ENCODE measurements at places on chromosomes 1 and 21.

- no peak for DNase-seq
Measured at GRCh38 chr1:41149570-41149969, 92.5 kb downstream of the SCMH1 start.

DNA sequence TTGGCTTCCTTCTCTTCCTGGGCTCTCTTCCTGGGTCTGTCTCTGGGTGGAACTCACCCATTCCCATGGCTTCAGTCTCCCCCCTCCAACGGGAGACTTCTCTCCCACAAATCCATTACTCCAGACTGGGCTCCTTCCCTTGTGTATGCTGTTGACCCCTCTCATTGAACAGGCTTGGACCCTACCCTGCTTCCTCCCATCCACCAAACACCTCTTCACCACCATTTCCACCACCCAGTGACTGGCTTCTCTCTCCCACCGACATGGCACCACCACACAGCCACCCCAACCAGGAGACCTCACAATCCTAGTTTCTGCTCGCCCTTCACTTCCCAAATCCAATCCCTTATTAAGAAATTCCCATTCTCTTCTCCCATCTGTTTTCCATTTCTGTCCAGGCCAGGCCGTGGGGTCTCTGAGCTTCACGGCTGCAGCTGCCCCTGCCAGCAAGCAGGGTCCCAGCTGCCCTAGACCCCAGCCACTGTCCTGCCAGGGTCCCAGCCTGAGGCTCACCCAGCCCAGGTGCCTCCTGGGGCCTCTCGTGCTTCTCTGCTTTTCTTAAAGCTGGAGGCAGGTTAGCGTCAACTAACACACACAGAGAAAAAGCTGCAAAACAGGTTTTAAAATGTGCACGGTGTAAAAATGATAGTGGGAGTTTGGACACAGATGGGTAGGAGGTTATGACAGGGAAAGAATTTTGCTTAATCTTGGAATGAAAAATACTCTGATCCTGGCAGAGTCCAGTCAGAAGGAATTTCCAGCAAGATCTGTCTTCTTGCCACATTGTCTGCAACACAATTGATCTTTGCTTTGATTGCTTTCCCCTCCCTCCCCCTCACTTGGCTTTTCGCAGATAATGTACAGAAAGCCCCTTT, 383.8 kb upstream of the VAMP3 start:
- no peak for DNase-seq

DNA sequence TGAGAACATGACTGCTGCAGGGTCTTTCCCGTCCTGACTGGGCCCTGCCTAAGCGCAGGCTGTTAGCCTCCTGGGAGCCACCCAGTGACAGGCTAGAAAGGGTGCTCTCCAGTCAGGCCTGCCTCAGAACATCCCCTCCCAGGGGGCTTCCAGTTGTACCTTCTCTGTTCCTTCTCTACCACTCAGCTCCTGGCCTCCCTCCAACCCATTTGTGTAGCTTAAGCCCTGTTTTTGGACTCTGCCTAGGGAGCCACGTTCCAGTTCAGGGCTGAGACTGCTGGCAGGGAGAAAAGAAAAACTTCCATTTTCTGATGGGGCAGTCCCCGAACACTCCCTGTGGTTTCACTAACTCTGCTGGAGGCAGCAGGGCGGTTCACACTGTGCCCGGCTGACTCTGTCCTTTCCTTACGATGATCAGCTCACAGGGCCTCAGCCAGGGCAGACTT, 15.3 kb upstream of the POU3F1 start:
- DNase-seq, result peak; percentile 37

DNA sequence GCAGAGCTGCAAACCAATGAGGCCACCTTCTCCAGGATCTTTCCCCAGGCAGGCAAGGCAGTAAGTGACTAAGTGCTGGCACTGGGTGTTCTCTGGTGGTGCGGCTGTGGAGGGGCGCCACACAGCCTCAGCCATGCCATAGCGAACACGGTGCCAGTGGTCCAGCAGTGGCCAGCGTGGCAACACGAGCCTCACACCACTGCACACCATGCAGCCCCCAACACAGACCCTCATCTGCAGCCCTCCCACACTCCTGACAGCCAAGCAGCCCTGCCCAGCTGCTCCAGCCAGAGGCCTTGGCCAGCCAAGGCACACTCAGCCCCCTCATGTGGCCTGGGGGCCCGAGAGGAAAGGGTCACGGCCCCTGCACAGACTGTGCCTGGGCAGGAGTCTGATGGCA, 3.0 kb downstream of the INTS11 start:
- no peak for DNase-seq

- DNase-seq, result no peak
Measured at GRCh38 chr1:17914131-17914530, 159.0 kb downstream of the ACTL8 start.

- DNase-seq, result no peak
Measured at GRCh38 chr1:15099441-15100120, 54.0 kb upstream of the TMEM51 start.

DNA sequence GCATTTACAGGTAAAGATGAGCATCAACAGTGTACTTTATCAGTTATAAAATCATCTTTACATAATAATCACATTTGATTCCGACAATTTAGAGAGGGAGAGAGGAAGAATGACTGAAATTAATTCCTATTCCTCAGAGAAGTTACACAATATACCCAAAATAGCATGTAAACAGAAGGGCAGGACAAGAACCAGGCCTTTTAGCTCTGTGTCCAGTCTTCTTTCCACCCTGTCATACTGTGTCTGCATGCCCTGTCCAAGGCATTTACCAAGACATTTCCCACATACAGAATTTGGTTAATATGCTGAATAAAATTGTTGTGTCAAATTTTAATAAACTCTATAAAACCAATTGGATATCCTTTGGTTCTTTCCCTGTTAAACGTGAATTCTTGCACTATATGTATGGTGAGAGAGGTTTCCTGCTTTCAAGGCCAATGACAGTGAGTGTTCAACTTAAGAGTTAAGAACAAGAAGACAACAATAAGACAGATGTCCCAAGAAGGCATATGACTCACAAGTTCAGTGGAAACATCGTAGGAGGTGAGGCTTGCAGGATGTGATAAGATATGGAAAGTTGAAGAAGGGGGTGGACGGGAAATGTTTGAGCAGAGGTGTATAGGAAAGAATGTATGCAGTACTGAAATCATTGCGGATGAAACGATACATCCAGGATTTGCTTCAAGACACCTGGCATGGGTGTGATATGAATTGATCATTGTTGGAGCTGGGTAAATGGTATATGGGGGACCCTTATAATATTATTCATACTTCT, 20.8 kb downstream of the LRRC8B start:
- DNase-seq, result peak; percentile 68

- no peak for DNase-seq
Measured at GRCh38 chr1:76807543-76808260, 59.6 kb upstream of the ST6GALNAC5 start.

DNA sequence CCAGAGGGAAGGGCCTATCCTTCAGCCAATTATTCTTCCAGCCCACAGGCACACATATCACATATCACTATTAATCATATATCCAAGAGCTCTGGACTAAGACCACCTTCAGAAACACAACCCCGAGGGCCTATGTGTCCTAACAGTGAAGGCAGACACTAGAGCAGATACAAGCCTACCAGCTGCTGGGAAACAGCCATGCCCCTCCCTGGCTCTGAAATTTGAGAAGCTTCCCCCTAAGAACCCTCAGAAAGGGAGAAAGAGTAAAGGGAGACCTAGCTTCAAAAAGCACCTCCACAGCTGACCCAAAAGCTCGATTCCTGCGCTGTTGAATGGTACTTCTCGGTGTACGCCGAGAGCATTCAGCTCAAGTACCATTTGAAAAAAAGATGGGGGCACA, 17.4 kb downstream of the CNN3 start:
- no peak for DNase-seq

DNA sequence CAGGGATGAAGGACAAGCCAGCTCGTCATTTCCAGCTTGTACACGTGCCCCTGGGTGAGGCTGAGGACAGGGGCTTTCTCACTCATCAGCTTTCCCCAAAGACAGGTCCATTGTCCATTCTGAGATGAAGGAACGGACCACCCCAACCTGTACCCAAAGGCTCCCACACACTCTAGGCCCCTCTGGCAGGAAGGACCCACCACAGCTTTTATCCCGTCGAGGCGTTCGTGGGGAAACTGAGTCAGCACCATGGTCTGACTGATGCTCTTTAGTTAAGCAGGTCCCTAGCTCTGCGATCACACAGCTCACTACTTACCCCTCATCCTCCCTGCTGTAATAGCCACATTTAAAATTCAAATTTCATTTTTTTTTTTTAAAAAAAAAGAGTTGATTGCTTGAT, 117.3 kb downstream of the AJAP1 start:
- no peak for DNase-seq

DNA sequence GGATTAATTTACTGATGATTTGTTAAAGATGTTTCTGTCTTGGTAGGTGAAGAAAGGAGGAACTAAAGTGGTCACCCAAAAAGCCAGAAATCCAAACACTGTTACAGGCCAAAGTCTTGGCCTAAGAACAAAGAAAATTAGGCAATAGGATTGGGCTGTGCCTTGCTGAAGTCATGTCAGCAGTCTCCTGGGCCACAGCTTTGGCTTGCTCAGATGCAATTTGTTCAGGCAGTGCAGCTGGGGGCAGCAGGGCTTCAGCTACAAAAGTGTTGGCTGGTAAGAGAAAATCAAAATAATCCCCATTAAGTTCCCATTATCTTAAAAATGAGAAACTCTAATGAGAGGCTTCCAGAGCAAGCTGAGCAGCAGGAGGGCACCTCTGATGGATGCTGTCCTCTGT, 14.0 kb upstream of the RAP1A start:
- DNase-seq, result no peak

- DNase-seq, result no peak
Measured at GRCh38 chr1:62321446-62321845, 2.2 kb upstream of the KANK4 start.

GRCh38 chr1:33758698-33759097, 105.2 kb upstream of the HMGB4 start:
- no peak for DNase-seq

DNA sequence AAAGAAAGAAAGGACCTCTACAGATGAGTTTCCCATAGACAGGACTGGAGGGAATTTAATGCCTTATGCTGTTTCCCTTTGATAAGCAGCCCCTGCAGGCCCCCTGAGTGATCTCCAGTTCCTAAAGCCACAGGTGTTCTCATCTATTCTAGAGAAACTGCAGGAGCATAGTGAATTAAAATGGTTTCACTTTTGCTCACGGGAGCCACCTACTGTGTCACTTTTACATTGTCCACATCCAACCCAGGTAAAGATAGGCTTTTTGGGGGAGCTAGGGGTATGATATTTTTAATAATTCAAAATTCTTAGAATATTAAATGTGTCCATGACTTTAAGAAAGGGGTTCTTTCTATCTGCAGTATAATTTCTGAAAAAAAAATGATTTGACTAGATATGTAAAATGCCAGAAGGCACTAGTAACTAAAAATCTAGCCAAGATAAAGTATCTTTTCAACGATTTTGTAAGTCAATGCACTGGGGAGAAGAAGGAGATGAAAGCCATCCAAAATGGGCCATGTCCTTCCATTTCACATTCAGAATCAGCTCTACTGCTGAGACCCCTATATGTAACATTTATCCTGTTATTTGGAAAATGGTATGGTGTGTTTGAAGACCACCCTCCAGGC, 267.3 kb upstream of the DUSP10 start:
- peak; percentile 27 for DNase-seq

DNA sequence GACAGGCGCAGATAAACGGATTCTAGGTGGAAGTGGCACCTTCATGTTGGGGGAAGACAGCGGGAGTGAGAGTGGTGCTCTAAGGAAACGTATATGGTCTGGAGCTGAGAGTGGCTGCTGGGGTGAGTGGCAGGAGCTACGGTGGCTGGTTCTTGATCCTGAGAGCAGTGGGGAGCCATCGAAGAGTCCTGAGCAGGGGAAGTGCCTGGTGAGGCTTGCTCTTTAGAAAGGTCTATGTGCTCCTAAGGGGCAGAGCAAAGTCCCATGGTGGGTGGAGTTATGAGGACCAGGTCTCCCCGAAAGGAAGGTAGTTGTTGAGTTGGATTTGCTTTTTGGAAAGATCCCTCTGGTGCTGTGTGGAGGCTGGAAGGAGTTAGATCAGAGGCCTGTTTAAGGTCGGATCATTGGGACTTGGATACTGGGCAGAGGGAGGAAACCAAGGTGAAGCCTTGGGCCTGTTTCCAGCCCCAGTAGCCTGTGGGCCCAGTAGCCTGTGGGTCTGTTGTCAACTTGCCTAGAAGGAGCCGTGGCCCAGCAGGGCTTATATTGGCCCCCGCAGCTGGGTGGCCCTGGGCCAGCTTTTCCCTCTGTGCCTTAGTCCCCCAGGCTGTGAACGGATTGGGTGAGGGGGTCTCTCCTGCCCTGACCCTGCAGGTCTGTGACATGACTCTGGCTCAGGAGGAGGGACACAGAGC, 33.0 kb downstream of the ACOT11 start:
- DNase-seq, result no peak

GRCh38 chr1:29237852-29238619, 1.7 kb downstream of the PTPRU start:
- no peak for DNase-seq

GRCh38 chr1:71882226-71882625, 400.1 kb downstream of the NEGR1 start:
- no peak for DNase-seq

GRCh38 chr1:230009611-230010313, 57.3 kb upstream of the GALNT2 start:
- DNase-seq, result no peak

Data from activated CD4-positive, alpha-beta memory T cell treated with anti-CD3 and anti-CD28 coated beads for 36 hours (primary cell).